ENCODE measurements at places on chromosomes 4 and X.

DNA sequence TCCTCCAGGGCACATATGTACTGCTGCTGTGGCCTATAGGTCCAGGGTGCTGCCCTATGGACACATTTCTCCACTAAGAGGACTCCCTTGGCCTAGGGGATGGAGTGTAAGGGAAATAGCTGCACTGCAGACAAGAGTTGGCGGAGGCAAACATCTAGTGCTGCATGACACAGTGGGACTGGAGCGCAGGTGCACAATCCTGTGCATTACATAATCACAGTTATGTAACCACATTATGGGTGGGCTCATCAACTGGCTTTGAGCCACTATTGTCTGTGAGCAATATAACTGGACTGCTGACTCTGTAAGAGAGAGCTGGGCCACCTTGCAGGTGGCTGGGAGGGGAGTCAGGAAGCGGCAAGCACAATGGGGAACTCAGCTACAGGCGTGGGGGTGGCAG lies 3.2 kb upstream of the TIGD2 start:
- DNase-seq, result no peak

- no peak for DNase-seq
Observed at GRCh38 chr4:176308441-176308840, 11.3 kb upstream of the SPCS3 start.

DNA sequence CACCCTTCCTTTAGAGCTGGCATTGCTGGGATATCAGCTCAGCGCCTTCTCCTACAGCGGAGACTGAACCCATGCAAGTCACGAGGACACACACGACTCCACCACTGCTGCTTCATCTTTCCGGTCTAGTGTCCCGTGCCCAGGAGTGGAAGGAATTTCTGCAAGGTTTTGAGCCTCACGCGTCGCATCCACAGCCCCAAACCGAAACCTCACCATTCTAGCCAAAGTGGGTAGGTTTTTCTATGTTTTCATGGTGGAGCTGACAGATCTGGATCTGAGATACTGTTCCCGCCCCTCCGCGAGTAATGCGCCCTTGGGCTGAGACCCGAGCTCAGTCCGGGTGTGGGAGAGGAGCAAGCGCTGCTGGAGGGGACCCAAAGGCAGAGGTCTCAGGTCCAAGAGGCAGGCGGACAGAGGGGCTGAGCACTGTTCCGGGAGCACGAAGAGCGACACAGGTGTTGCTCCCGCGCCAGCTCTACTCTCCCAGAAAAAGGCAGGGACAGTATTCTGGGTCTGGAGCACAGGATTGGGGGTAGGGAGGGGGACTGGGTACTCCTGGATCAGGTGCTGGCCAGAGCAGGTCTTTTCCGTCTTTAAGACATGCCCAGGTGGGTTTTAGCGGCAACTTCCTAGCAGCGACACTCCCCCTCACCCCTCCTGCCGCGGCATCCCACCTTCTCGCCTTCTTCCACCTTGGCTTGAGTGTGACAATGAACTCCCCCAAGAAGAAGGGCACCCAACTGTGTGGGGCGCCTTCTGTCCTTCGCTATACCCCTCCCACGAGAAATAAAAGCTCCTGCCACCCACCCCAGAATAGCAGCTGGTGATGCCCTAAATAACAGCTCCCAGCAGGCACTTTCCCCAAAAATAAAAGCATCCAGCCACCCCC lies 1.8 kb downstream of the EPHA5 start:
- DNase-seq, result no peak

DNA sequence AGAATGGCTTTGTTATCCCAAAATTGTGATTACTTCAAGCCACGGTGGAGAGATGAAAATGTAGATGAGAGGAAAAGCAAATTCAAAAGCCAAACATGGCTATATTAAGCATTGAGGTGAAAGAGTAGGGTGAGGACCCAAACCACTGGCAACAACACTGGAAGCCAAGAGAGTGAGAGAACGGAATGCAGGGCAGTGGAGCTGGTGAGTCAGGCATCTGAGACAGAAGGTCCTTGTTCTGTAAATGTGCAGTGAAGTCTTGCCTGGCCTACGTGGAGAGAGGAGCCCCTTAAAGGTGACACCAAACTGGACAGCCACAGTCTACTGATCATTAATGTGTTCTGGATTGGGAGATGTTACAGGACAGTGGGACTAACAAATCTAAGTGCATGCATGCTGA lies 22.8 kb upstream of the SEC24B start:
- DNase-seq, result no peak

DNA sequence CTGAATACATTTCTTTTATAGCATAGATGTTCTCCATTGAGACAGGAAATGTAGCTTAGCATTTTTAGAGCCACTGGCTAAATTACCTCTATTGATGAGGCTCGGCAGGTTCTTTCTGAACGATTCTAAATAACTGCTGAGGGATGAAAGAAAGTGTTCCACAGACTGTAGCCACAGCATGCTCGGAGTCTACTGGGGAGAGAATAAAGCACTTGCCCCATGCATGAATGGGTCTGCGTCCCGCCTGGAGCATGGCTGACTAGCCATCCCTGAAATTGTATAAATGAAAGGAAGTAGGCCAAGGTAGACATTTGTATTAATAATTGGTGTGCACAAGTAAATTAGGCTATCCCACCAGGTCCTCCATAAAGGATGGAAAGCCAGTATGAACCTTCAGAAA lies 269.8 kb downstream of the COL25A1 start:
- no peak for DNase-seq

GRCh38 chrX:35244796-35245508 lies 302.4 kb downstream of the FAM47B start:
- DNase-seq, result no peak

DNA sequence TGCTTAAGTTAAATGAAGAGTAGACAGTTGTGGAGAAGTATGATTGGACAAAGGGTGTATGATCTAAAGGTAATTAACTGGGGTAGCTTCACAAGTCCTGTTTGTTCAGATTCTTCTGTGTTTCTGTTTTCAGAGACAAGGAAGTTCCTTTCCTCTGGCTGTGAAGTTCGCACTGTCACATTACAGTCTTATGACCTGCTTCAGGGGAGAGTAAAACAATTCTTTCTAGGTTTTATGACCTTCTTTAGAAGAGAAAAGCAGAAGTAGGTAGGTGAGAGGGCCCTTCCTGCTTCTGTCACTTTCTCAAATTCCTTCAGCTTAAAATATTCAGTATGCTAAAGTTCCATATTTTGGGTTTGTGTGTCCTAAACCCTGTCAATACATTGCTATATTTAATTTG lies 211.9 kb downstream of the SOX3 start:
- DNase-seq, result no peak
